ENCODE measurements at places on chromosomes 5 and 9.

DNA sequence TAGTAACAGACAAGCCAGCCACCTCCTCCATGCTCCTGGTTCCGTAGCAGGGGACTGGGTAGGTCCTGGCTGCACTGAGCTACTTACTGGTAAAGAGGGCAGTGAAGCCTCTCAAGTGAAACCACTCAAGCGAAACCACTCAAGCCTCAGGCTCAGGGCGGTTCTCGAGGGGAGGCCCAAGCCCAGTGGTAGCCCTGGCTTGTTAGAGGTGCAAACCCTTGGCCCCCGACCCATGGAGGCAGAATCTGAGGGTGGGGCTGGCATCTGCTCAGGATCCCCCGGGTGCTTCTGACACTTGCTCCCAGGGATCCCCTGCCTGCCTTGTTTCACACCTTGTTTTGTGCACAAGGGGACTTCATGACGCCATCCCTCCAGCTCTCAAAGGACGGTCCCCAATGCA lies 76.5 kb upstream of the OLFM1 start:
- no peaks in the 10 kb centered on the region for H3K36me3 ChIP-seq
- no peak overlapping the region for H3K27ac ChIP-seq
- DNase-seq: no peak
- no peaks in the 10 kb centered on the region for H3K4me1 ChIP-seq
- H3K27me3 ChIP-seq: no peaks in the 10 kb centered on the region

DNA sequence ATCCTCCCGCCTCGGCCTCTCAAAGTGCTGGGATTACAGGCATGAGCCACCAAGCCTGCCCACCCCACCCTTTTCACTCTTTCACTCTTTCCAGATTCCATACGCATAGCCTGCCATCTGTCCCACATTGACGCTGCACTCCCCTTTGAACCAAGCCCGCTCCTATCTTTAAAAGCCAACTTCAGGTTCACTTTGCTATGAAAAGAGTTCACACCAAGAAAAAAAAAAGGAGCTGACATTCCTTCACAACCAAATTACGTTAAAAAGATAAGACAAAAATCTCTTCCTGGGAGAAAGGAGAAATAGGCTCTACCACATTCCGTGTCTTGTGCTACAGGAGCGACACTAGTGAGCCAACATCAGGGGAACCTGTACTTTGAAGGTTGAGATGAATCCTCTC lies 41.5 kb downstream of the DMRT1 start:
- H3K27ac ChIP-seq: no peak overlapping the region
- H3K4me1 ChIP-seq: no peaks in the 10 kb centered on the region
- DNase-seq: no peak
- H3K27me3 ChIP-seq: no peaks in the 10 kb centered on the region

GRCh38 chr9:129027685-129028191 lies 393 bp downstream of the SH3GLB2 start:
- peak overlapping the region; percentile 34 for H3K27ac ChIP-seq
- H3K4me1 ChIP-seq: peaks cover 20% of the 10 kb centered on the region

DNA sequence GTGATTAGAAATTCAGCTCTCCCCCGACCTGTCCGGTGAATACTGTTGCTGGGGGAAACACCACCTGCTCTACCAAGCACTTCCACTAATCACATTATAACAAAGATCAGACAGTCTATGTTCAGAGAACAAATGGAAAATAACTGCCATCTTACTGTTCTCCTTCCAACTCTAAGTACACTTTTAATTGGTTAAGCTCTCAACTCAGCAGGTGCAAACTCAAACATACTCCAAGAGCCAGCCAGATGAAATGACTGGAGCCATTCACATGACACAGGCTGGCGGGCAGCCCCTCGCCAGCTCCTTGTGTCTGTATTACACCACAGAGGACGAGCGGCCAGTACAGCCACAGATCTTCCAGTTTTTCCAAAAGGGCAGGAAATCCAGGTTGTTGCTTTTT lies 16.1 kb downstream of the LIFR start:
- DNase-seq: no peak
- no peak overlapping the region for H3K27ac ChIP-seq
- H3K4me3 ChIP-seq: no peak overlapping the region
- H3K4me1 ChIP-seq: no peaks in the 10 kb centered on the region
- no peaks in the 10 kb centered on the region for H3K36me3 ChIP-seq

DNA sequence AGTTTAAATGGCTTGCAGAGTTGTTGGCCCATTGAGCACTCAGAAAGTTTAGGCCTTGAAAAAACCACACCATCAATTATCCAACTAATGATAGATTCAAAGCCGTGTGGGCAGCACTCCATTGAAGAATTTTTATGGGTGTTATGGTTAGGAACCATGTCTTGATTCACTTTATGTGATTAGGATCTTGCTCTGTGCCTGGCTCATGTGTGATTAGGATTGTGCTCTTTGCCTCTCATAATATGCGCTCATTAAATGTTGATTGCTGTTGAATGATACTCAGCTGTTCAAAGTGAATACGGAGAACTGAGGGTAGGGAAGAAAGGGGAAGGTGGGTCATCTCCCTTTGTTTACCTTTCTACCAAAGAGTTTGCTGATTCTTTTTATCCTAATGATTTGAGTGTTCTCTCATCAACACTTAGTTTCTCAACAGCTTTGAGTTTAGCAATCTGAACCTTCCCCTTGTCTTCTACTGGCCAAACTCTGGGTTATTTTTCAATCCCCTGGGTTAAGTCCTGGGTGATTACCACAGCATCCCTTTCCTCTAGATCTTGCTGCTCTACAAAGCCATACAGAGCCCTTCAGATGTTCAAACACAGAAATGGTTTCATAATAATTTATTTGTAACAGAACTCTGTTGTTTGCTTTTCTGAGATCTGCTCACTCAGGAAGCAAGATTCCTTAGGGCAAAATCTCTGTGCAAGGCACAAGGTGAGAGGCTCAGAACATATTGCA lies 668.8 kb upstream of the RGMB start:
- no peak overlapping the region for H3K4me3 ChIP-seq
- DNase-seq: no peak
- no peaks in the 10 kb centered on the region for H3K36me3 ChIP-seq
- no peaks in the 10 kb centered on the region for H3K4me1 ChIP-seq
- H3K27ac ChIP-seq: no peak overlapping the region
- no peaks in the 10 kb centered on the region for H3K27me3 ChIP-seq

- no peak overlapping the region for H3K4me3 ChIP-seq
- no peaks in the 10 kb centered on the region for H3K27me3 ChIP-seq
- H3K27ac ChIP-seq: no peak overlapping the region
- DNase-seq: no peak
- H3K36me3 ChIP-seq: no peaks in the 10 kb centered on the region
- H3K4me1 ChIP-seq: no peaks in the 10 kb centered on the region
Observed at GRCh38 chr5:156020647-156021046, 306.3 kb upstream of the SGCD start.

- H3K27ac ChIP-seq: no peak overlapping the region
- peaks cover 32% of the 10 kb centered on the region for H3K27me3 ChIP-seq
- peaks cover 22% of the 10 kb centered on the region for H3K4me1 ChIP-seq
- H3K4me3 ChIP-seq: no peak overlapping the region
- no peaks in the 10 kb centered on the region for H3K36me3 ChIP-seq
- peak; percentile 86 for DNase-seq
Observed at GRCh38 chr9:105405514-105406131, 42.2 kb upstream of the FSD1L start.

DNA sequence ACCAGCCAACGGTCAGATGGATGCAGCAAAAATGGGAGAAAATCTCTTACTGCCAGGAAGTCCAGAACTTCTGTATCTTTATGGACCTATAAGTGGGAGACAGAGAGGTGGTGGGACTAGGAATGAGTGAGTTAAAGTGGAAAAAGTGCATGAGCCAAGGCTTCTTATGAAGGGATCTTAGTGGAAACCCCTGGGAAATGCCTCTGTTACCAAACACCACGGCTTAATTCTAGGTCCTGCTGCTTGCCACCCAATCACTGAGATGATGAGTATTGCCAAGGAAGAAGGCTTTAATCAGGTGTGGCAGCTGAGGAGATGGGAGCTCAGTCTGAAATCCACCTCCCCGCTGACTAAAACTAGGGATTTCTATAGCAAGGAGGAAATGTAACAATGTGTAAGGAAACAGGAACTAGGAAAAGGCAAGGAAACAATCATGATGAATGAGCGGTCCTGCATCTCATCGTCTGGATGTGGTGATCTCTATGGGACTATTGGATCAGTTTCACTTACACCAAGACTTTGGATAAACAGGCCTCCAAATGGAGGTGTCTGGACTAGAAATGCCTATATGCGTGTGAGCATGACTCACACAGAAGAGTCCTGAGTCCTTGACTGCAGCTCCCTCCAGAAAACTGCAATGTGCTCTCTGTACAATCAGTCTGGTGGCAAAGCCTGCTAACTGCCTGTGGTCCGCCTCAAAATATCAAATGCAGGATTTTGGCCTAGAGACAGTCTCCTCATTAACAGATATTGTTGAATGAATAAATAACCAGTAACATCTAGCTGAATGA lies 98.2 kb upstream of the PRR16 start:
- H3K4me3 ChIP-seq: no peak overlapping the region
- H3K4me1 ChIP-seq: no peaks in the 10 kb centered on the region
- H3K27me3 ChIP-seq: no peaks in the 10 kb centered on the region
- DNase-seq: no peak

DNA sequence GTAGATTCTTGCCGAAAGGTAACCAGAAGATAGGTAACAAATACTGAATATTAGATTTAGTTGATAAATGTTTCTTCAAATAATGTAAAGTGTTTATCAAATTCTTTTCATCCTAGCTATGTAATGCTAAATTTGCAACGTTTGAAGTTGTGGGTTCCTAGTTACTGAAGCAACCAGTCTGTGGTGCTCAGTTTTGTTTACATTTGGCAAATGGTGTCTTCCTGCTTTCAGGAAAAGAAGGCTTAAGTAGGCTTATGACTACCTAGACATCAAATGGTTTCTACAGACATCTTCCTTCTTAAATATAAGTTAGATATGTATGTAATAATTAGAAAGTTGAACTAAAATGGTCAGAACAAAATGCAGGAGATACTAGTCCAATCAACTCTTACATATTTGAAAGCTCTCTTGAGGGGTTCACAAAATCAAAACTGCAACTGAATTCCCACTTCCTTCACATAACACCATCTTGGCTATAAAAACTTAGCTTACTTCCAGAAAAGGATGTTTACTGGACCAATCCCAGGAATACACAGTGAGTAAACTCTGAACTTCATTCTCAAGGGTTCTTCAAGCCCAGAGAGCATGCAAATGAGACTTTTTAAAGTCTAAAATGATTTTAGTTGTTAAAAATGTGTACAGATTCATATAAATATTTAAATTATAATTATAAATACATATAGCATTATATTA lies 125.7 kb upstream of the ITGA1 start:
- H3K36me3 ChIP-seq: no peaks in the 10 kb centered on the region
- H3K27me3 ChIP-seq: no peaks in the 10 kb centered on the region
- no peak for DNase-seq
- peaks cover 1% of the 10 kb centered on the region for H3K4me1 ChIP-seq
- no peak overlapping the region for H3K27ac ChIP-seq
- H3K4me3 ChIP-seq: no peak overlapping the region

DNA sequence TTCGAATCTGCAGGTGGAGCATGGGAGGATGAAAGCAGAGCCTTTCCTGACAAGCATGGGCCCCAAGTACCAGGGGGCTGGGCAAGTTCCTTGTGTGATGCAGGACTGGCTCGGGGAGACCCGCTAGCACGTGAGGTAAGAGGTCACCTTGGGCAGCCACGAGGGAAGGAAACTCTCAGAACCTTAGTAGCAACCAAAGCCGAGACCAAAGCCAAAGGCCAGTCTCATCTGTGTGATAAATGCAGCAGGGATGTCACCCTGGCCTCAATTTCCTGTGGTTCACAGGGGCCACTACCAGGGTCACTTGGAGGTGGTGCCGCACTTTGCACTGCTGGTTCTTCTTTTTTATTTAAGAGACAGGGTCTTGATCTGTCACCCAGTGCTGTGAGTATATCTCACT lies 39.5 kb downstream of the PRRT1B start:
- H3K36me3 ChIP-seq: peaks cover 59% of the 10 kb centered on the region
- H3K27ac ChIP-seq: peak overlapping the region; percentile 6
- H3K27me3 ChIP-seq: no peaks in the 10 kb centered on the region
- H3K4me1 ChIP-seq: peaks cover 29% of the 10 kb centered on the region
- DNase-seq: no peak
- no peak overlapping the region for H3K4me3 ChIP-seq

DNA sequence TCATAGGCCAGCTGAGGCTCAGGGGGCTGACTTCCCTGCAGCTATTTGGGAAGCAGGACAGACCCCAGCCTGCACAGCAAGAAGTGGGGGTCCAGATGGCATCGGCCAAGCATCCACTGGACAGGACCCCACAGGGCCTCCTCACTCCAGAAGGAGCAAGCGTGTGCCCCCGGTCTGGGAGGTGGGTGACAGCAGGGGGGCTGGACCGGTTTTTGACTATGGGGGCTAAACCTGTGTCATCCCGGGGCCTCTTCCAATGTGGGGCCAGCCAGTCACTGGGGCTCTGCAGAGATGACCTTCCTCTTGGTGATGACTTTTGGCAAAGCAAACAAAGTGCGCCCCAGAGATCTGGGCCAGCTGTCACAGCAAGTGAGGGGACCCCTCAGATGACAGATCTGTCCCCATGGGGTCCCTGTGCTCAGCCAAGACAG lies 163.9 kb downstream of the OLFM1 start:
- no peak overlapping the region for H3K4me3 ChIP-seq
- H3K4me1 ChIP-seq: no peaks in the 10 kb centered on the region
- DNase-seq: no peak
- no peaks in the 10 kb centered on the region for H3K27me3 ChIP-seq

GRCh38 chr5:82387001-82387818 lies 109.1 kb upstream of the RPS23 start:
- H3K4me1 ChIP-seq: peaks cover 13% of the 10 kb centered on the region
- H3K36me3 ChIP-seq: no peaks in the 10 kb centered on the region
- no peak overlapping the region for H3K27ac ChIP-seq
- H3K27me3 ChIP-seq: no peaks in the 10 kb centered on the region

DNA sequence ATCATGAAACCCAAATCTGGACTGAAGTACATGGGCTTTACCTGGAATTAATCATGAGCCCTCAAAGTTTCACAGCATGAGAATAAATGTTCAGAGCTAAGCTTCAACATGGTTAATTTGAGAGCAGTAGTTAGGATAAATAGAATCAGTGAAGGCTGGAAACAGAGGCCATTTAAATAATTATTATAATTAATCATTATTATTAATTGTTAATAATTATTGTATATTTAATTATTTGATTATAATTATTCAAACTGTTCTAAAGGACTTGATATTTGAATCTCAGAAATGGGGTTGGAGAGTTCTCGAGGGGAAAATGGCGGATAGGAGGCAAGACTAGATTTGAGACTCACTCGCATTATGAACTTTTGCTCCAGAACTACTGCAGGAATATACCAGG lies 119.6 kb upstream of the ITGA1 start:
- DNase-seq: no peak
- H3K36me3 ChIP-seq: no peaks in the 10 kb centered on the region
- no peak overlapping the region for H3K4me3 ChIP-seq
- no peak overlapping the region for H3K27ac ChIP-seq
- H3K27me3 ChIP-seq: no peaks in the 10 kb centered on the region
- H3K4me1 ChIP-seq: no peaks in the 10 kb centered on the region

GRCh38 chr9:32526041-32526706 lies at the start of gene RIGI:
TSS of gene RIGI (minus strand) at chr9:32526196. CDS start at chr9:32526166, 30 bp downstream.
- peak; percentile 92 for DNase-seq
- no peaks in the 10 kb centered on the region for H3K27me3 ChIP-seq
- no peaks in the 10 kb centered on the region for H3K36me3 ChIP-seq
- H3K4me3 ChIP-seq: peak within 1 kb of the TSS; percentile 93

GRCh38 chr9:76873056-76873792 lies 32.7 kb downstream of the PRUNE2 start:
- H3K4me1 ChIP-seq: no peaks in the 10 kb centered on the region
- H3K4me3 ChIP-seq: no peak overlapping the region
- no peak overlapping the region for H3K27ac ChIP-seq
- no peaks in the 10 kb centered on the region for H3K36me3 ChIP-seq
- no peak for DNase-seq
- H3K27me3 ChIP-seq: no peaks in the 10 kb centered on the region

All from CD4-positive, alpha-beta memory T cell (primary cell).